ENCODE measurements at places on chromosomes 4 and X.

DNA sequence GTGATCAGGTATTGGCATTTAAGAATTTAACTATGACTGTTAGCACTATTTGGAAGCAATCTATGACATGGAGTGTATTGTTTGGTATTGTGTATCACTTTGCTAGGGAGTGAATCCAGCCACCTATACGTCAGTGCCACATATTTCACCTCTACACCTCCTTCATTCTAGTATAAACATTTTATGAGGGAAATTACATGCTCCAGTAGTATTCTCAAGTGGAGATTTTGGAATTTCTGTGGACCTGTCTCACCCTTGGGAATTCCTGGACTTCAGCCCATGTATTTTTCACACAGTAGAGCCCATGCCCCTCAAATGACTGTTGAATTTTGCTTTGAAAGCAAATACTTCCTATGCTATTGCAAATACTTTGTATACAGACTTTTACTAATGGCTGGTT lies 11.3 kb downstream of the BST1 start:
- DNase-seq = no peak

GRCh38 chr4:32488690-32489089 lies 1768.5 kb downstream of the PCDH7 start:
- DNase-seq = no peak

- DNase-seq = no peak
Observed at GRCh38 chrX:30643313-30643821, 9.9 kb upstream of the GK start.

DNA sequence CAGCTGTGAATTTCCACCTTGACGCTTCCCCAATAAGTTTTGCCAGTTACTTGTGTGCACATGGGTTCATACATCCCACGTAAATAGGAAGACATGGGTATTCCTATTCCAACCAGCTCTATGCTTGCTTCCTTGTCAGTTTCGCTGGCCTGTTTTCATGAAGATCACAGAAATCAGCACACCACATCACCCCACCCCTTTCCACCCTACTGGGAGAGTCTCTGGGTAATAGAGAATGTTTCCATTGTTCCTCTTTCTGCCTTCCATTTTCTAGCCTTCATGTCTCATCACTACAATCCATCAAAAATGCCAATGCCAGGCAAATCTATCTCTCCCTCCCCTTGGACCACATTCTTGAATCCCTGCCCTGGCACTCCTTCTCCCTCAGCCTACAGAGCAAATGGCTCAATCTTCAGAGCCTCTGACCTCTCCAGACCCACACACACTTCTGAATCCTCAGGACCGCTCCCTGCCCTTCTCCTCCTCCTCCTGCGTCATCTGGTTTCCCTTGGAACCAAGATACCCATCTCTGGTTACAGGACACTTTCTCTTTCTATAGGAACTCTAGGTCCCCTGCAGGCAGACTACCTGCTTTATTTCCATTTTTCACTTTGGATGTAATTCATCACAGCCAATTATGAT lies 323.3 kb downstream of the DHX15 start:
- DNase-seq = no peak

DNA sequence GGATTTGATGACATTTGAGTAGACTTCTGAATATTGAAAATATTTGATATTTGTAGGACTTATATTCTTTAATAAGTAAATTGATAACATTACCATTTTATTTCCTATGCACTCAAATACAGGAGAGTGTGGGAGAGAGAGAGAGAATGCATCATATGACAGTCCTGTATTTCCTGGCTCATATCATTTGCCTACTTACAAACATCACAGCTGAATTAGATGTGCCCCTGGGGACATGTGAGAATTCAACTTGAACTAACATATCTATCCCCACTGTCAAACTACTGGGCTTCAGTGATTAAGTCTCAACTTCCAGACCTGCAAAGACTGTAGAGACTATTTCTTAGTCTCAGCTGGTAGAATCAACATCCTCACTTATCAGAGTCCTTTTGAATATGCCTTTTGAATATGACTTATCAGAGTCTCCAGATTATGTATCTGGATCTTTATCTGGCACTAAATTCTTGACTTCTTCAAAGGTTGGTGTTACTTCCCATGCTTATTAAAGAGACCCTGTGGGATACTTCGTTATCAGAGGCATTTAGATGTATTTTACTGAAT lies 75.5 kb downstream of the PABPC4L start:
- no peak for DNase-seq

DNA sequence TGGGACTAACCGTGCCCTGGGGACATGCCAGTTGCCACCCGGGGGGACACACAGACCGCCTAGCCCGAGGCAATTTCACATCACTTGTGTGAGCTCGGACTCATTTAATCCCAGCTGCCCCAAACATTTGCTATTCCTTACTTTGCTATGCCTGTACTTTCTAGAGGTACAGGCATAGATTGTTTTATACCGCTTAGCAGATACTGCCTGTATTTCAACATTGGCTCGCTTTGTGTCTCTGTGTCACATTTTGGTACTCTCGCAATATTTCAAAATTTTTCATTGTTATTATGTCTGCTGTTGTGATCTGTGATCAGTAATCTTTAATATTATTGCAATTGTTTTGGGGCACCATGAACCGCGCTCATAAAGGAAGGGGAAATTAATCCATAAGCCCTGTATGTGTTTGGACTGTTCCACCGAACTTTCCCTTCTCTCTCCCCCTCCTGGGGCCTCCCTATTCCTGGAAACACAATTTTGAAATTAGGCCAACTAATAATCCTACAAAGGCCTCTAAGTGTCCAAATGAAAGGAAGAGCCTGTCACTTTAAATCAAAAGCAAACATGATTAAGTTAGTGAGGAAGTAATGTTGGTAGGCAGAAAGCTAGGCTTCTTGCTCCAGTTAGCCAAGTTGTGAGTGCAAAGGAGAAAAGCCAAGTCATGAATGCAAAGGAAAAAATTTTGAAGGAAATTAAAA lies 568 bp upstream of the CASP6 start:
- DNase-seq = no peak

DNA sequence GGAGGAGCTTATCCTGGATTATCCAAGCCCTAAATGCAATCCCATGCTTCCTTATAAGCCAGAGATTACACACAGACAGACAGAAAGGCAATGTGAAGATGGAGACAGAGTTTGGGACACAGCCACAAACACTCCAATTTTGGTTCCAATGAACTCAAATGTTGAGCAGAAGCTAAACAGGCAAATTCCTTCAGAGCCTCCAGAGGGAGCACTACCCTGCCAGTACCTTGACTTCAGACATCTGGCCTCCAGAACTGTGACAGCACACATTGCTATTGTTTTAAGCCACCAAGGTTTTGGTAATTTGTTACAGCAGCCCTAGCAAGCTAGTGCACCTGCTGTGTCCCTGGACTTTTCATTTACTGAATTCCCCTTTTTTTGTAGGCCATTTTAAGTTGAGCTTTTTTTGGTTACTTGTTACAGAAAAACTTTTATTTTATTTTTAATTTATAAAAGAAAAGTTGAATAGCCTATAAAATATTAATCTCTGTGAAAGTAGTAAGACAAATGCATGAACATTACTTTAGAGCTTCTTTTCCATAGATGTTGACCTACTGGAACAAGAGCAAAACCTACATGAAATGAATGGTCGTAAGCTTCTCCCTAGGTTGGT lies 33.4 kb upstream of the SRD5A3 start:
- DNase-seq = peak; percentile 55

DNA sequence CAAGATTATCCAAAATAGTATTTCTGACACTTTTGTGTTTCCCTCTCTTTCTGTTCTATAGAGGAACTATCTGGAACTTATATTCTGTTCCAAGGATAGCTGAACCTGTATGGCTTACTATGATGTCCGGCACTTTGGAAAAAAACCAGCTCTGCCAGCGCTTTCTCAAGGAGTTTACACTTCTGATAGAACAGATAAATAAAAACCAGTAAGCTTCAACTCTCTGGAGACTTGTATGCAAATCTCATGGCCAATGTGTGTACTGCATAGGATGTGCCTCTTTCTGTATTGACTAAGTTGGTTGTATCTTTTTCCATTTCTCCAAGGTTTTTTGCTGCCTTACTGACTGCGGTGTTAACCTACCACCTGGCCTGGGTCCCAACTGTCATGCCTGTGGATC lies 92.5 kb downstream of the FNIP2 start:
- DNase-seq = peak; percentile 55

DNA sequence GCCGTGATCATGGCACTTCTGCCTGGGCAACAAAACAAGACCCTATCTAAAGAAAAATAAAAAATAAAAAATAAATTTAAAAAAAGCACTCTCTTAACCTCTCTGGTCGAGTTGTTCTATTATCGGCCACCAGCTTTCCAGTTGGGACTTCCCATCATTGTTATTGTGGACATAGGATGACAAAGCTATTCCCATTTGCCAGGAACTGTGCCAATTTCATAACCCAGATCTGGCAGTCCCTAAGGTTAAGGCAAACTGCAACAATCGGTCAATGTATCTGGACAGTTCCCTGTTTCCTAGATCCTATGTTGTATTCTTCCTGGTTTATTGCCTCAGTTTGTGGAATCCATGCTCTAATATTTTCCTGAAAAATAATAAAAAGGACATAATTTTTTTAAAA lies 17.8 kb upstream of the ANXA5 start:
- no peak for DNase-seq

DNA sequence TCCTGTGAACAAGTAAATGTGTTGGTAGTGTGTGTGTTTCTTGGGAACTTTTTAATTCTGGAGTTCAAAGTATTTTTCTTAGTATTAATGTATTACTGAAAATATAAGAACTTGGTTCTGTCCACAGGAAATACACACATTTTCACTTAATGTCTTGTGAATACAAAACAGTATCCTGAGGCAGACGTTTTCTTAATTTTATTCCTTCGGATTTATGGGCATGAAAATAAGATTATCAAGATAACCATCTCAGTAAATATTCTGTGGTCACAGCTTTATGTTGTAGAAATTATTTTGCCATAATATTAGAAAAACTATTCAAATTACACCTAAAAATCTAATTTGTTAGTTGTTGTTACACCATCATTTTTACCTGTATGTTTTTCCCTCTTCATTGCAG lies 29.8 kb downstream of the NFKB1 start:
- DNase-seq = no peak

DNA sequence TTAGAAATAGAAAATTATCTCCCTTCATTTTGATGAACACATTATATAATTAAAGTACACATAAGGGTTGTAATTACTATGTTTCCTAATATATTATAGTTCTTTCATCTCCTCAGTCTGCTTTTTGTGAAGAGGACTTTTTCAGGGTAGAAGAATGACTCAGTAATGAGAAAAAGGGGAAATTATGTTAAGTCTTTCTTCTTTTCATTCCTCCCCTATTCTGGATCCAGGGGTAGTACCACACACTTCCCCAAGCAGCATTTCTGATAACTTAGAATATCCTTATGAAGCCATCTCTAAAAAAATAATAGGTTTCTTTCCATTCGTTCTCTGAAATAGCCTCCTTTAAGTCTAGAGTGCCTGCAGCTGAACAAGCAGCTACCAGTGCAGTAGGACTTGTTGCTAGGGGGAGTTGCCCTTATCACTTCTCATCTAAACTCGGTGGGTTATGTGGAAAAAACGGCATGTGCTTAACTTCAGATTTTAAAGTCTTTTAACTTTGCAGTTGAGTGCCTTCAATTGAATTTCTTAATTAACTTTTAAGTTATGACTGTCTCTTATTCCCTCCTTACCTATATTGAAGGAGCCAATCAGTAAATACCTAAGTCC lies 184.8 kb downstream of the ARHGAP24 start:
- DNase-seq = no peak

GRCh38 chrX:154727871-154728270 lies 23.0 kb downstream of the GAB3 start:
- DNase-seq = no peak

DNA sequence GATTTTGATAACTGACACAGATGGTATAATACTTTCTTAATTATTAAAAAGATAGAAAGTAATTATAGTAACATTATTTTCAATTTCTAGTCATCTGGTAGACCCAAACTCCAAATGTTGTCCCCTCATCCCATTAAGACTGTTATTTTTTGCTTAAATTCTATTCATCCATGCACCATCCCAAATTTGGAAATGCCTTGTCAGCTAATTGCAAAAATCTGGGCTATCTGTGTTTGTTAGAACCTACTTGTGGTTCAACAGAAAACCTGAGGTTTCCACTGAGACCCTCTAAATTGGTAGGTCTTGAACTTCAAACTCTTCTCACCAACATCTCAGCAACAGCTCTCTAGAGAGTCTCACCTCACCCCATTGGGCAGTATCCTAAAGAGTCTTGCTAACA lies 172.2 kb upstream of the ADGRL3 start:
- DNase-seq = no peak

- DNase-seq = no peak
Observed at GRCh38 chr4:72429397-72429889, 139.6 kb downstream of the ADAMTS3 start.

GRCh38 chr4:102543030-102543928 lies 42.1 kb downstream of the NFKB1 start:
- DNase-seq = peak; percentile 74

DNA sequence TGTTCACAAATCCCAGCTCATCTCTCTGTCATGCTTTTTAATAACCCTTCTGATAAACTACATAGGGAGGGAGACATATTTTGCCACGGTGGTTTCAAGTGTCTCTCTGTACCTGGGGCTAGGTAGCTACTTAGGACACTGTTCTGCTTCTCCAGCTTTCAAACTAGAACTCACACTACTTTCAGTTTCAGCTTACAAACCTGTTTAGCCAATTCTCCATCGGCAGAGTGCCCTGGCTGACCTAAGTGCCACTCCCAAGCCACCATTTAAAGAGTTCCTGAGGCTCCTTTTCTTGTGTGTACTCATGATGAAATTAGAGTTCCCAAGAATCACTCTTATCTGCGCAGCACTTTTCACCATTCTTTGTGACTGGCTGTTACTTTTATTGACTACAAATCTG lies 899.2 kb downstream of the FAT4 start:
- no peak for DNase-seq

DNA sequence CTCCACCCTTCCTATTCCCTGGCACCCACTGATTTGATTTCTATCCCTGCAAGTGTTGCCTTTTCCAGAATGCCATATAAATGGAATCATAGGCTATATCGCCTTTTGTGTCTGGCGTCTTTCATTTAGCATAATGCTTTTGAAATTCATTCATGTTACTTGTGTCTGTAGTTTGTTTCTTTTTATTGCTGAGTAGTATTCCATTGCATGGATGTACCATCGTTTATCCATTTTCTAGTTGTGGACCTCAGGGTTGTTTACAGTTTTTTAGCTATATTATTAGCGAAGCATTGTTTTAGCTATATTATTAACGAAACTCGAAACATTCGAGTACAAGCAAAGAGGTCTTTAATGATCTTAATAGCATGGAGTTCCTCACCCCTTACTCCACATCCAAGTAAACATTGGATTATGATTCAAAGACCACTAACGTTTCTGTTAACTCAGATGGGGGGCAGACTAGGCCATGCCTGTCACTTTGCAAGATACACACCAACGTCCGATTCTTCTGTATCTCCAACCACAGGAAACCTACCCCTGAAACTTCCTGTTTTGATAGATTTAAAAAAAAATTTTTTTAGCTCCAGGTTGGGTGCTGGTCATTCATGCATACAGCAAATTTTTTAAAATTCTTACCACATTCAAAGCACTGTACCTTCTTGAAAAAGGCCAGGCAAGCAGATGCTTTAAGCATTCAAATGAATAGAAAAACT lies 1.1 kb downstream of the DCK start:
- peak; percentile 78 for DNase-seq

GRCh38 chr4:94744850-94745249 lies 12.9 kb upstream of the BMPR1B start:
- DNase-seq = no peak

All from GM12865 (cell line).